Renal cortical epithelial cell (primary cell): ENCODE measurements at places on chromosomes 2 and 18. TPM values are rescaled to one million over a fixed set of nuclear protein-coding genes. Genes with fewer than 3 reads are reported as not detected.

Gene CD302
- total RNA-seq: 0.69 and 3.8 TPM in 2 replicates

DNA sequence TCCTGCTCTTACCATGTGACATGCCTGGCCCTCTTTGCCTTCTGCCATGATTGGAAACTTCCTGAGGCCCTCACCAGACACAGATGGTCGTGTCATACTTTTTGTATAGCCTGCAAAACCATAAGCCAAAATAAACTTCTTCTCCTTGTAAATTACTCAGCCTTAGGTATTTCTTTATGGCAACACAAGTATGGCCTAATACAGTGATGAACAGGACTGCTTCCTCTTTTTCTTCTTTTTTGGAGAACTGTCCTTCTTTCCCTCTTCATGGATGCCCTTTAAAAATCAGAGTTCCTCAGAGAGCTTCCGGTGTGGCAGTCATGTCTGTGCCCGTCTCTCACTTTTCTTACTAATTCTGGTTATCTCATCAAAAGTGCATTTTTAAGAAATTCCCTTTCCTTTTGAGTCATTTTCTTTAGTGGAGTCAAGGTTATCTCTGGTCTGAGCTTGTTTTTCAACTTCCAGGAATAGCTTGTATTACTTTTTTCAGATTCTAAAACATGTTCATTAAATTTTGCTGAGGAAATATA lies 9.2 kb upstream of the IL1A start:
- no peak for DNase-seq

Gene HOXD1
- 4.2 and 15.7 TPM in 2 replicates for total RNA-seq

Gene MROH2A
- 0.15 TPM in 1 of 2 replicates, not detected in the other for total RNA-seq

DNA sequence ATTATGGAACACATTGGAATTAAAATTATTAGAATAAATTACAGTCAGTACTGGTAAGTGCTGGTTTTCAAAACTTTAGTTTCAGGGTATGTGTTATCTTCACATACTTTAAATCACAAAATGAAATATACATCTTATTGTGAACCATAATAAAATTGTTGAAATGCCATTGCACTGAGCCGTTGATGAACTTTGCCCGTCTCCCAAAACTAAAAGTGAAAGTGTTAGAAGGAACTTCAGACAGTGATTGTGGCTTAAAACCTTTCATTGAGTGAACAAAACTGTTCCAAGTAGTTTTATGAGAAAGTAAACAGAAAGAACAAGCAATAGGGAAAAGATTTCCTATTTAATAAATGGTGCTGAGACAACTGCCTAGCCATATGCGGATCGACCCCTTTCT lies 811.6 kb downstream of the PLCL1 start:
- peak; percentile 61 for DNase-seq

- DNase-seq: no peak
Observed at GRCh38 chr2:146031158-146031557, 1511.2 kb upstream of the ZEB2 start.

GRCh38 chr2:85410584-85411404 lies 628 bp upstream of the CAPG start:
- DNase-seq: peak; percentile 29

DNA sequence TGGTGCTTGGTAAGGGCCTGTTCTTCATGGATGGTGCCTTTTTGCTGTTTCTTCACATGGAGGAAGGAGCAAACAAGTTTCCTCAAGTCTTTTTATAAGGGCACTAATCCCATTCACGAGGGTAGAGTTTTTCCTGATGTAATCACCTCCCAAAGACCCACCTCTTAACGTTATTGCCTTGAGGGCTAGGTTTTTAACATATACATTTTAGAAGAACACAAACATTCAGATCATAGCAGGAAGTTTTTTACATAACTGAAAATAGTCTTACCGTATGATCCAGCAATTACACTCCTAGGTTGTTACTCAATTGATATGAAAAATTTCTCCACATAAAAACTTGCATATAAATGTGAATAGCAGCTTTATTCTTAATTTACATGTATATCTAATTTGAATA lies 976.3 kb downstream of the DSC3 start:
- DNase-seq: no peak

DNA sequence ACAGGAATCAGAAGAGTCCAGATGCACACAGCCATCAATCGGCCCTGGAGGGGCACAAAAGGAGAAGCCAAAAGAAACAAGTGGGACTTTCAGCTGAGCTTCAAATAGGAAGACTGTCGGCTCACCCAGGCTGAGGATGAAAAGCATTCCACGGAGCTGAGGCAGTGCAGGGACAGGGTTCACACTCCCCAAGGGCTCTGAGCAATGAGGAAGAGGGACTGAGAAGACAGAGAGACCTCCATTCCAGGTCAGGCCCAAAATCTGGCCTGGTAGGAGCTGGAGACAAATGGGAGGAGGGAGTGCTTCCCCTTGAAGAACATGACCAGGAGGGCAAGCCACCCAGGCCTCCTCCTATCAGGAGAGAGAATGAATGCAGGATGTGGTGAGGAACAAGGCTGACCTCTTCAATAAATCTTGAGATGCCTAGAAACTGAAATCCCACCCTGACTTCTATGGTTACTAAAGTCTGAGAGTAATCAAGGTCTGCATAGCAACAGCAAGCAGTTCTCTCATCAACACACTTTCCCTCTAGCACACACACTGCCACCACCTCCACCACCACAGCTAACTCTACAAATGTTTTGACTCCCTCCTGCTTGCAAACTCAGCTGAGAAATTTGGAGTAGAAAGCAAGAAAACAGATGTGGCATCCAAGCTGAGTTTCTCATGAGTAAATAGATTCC lies 434.4 kb downstream of the TNS1 start:
- no peak for DNase-seq

Gene GKN1
- total RNA-seq: not detected in 2 replicates

DNA sequence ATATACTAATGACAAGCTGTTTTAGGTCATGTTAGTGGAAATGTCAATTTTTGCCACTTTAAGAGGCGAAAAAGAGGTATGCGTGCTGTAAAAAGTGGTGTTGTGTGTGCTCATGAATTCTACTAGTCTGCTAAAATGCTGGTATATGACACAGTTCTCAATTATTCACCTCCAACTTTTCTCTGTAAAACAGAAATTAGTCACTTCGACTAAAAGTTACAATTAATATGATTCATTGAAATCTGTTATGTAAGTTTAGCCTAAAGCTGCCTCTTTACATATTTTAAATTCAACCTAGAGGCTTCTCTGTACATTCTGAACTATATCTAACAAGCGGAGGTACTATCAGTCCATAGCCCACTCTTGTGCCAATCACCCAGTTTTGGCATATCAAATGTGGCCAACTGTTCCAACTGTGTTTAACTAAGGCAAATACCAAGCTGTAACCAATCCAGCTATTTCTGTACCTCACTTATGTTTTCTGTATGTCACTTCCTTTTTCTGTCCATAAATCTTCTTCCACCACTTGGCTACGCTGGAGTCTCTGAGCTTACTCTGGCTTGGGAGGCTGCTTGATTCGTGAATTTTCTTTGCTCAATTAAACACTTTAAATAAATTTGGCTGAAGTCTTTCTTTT lies 20.8 kb downstream of the BAZ2B start:
- DNase-seq: no peak

DNA sequence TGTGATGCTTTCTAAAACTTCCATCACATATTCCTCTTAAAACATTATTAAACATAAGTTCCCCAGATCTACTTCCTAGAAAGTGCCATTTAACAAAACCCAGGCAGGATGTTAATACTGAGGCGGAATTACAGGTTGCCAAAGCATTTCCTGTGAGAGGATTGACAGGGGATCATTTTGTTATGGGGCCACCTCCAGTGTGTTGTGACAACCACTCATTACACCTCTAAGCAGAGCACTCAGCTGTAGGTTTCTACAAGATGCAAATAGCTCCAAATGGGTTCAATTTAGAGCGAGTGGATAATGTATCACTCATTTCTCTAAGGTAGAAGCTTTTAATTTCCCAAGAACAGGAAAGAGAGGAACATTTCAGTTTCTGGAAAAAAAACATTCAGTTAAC lies 1429.5 kb upstream of the ACVR2A start:
- no peak for DNase-seq

- DNase-seq: no peak
Observed at GRCh38 chr2:238230699-238231098, 9.1 kb downstream of the HES6 start.

DNA sequence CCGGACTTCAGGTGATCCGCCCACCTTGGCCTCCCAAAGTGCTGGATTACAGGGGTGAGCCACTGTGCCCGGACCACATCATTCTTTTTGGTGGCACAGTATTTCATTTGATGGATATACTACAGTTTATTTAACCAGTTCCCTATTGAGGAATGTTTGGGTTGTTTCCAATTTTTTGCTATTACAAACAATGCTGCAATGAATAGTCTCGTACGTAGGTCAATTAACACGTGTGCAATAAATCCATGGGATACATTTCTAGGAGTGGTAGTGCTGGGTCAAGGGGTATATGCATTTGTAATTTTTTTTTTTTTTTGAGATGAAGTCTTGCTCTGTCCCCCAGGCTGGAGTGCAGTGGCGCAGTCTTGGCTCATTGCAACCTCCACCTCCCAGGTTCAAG lies 28.4 kb upstream of the XPO1 start:
- DNase-seq: no peak

Gene ASPRV1
- total RNA-seq: 0.20 TPM in 1 of 2 replicates, not detected in the other

Gene SLC5A7
- total RNA-seq: not detected in 2 replicates

DNA sequence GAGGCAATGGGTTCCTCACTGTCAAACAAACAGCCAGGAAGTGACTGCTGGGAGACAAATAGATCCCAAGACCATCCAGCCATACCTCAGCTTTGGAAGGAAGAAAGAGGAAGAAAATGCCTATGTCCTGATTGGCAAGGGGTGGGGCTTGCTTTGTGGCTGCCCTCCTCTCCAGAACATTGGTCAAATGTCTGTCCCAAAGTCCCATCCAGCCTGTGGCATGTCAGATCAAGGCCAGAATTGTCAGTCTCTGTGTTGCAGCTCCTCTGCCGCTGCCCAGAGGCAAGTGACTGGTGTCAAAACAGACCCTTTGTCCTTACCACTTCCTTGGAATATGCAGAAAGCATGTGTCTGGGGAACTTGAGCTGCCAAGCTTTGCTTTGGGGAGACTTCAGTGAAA lies 63.0 kb upstream of the SMAD2 start:
- DNase-seq: no peak
